GM23248 (cell line): ENCODE measurements at places on chromosomes 7 and 10.
A peak's percentile ranks its signal among the peaks of the same experiment; 100 is the strongest.

DNA sequence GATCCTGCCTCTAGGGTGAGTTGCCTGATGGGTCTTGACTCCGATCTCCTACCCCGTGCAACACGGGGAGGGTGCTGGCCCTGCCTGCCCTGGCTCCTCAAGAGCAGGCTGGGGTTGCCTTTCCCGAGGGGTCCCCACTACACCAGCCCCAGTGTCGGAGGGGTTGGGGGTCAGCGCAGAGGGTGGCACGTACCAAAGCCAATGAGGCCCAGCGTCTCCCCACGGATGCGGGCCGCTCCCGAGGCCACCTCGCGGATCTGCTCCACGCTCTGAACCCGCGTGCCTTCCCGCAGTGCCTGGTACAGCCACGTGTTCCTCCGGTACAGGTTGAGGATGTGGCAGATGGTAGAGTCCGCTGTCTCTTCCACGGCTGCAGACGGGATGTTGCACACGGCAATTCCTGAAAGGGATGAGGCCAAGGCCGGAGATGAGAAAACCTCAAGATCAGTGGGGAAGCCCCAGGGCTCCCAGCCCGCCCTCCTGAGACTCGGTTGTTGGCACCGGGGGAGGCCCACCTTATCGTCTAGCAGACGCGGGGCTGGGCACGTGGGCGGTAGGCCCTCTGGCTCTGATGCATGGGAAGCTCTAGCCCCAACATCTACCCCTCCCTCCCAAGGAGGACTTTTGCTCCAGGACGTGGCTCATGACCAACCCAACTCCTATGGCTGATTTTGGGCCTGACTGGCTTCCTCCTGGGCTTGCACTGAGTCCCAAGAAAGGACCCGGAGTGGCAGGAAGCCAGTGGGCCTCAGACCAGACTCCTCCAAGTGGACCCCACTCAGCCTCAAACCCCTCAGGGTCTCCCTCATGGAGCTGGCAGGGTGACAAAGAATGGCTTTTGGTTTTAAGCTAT is 56.1 kb downstream of the ZRANB1 start:
- H3K4me1 ChIP-seq: peaks cover 8% of the 10 kb centered on the region
- H3K4me3 ChIP-seq: no peak overlapping the region
- peaks cover 19% of the 10 kb centered on the region; the same call in 1 of the 2 replicates for H3K36me3 ChIP-seq

DNA sequence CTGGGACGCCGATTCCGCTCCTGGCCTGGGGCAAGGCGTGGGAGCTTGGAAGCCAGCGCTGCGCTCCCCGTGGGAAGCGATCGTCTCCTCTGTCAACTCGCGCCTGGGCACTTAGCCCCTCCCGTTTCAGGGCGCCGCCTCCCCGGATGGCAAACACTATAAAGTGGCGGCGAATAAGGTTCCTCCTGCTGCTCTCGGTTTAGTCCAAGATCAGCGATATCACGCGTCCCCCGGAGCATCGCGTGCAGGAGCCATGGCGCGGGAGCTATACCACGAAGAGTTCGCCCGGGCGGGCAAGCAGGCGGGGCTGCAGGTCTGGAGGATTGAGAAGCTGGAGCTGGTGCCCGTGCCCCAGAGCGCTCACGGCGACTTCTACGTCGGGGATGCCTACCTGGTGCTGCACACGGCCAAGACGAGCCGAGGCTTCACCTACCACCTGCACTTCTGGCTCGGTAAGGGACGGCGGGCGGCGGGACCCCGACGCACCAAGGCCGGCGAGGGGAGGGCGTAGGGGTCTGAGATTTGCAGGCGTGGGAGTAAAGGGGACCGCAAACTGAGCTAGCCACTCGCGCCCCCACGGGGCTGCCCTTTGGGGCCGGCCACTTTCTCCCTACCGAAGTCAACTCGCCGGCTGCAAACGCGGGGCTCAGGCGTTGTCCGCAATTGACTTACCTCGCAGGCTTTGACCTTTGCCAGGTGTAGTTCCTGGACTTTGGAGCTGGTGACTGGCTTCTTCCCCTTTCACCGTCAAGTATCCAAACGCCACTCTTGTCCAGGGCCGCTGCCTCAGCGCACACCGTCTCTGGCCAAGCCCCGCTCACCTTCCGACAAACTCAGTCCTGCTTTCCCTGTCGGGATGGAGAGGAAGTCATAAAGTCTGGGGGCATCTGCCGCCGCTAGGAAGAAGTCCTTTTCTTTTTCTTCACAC is at the start of gene SCIN:
SCIN (plus strand) TSS at position 187 of the 928 bp plus-strand sequence; CDS start at position 254, 67 bp downstream.
- H3K27me3 ChIP-seq: peaks cover 20% of the 10 kb centered on the region
- H3K4me3 ChIP-seq: peak within 1 kb of the TSS; percentile 60
- no peak within 1 kb of the TSS for H3K27ac ChIP-seq
- no peaks in the 10 kb centered on the region for H3K36me3 ChIP-seq

DNA sequence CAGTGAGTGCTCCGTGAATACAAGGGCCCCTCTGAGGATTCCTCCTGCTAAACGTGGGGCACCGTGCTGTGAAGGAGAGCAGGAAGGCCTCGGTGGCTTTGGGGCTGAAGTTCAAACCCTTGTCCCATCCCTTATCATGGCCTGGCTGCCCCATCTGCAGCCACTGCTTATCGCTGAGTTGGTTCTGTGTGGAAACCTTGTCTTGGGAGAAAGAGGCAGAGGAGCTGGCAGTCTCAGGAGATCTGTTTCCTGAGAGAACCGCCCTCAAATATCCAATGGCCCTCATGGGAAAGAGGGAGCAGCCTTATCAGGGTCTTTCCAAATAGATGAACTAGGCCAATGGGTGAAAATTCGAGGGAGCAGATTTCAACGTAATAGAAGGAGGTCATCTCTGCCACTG is 52.0 kb upstream of the NRF1 start:
- H3K27ac ChIP-seq: no peak overlapping the region
- 0 out of 2 replicates have a peak, but pooled peaks cover 3% of the 10 kb centered on the region for H3K27me3 ChIP-seq
- H3K4me3 ChIP-seq: no peak overlapping the region

- no peaks in the 10 kb centered on the region for H3K4me1 ChIP-seq
- no peak overlapping the region for H3K4me3 ChIP-seq
Observed at GRCh38 chr10:98028168-98028770, 2.2 kb downstream of the CRTAC1 start.

DNA sequence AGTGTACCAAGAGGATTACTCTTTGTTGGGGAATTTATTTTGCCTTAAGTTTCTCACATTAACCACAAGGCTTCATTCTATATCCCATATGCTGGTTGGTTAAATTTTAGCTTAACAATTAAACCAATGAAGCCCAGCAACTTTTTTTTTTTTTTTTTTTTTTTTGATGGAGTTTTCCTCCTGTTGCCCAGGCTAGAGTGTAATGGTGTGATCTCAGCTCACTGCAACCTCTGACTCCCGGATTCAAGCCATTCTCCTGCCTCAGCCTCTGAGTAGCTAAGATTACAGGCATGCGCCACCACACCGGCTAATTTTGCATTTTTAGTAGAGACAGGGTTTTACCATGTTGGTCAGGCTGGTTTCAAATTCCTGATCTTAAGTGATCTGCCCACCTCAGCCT is 75.0 kb upstream of the MKX start:
- no peak overlapping the region for H3K4me3 ChIP-seq
- no peak overlapping the region for H3K27ac ChIP-seq
- H3K27me3 ChIP-seq: no peaks in the 10 kb centered on the region
- H3K36me3 ChIP-seq: no peaks in the 10 kb centered on the region

GRCh38 chr10:15448598-15448997 is 77.5 kb upstream of the FAM171A1 start:
- H3K36me3 ChIP-seq: no peaks in the 10 kb centered on the region
- no peaks in the 10 kb centered on the region for H3K4me1 ChIP-seq
- no peak overlapping the region for H3K4me3 ChIP-seq
- peaks cover 7% of the 10 kb centered on the region; the same call in 1 of the 2 replicates for H3K27me3 ChIP-seq
